Occipital lobe (tissue), 3 donors: ENCODE measurements at places on chromosomes 1 and 21. TPM values are rescaled to one million over a fixed set of nuclear protein-coding genes. Genes with fewer than 3 reads are reported as not detected.

- no peak for DNase-seq
Measured at GRCh38 chr1:53307037-53307436, 20.8 kb downstream of the LRP8 start.

GRCh38 chr1:212271823-212272485 lies 13.3 kb upstream of the PPP2R5A start:
- DNase-seq, result no peak

Gene CNIH4
- total RNA-seq, result 34.2 TPM

Gene NIBAN1
- total RNA-seq, result 2.8 TPM

Gene WRAP73
- 10.8 TPM for total RNA-seq

Gene TMIGD3
- total RNA-seq, result 2.0 TPM
